ENCODE measurements at places on chromosomes 4 and X.

- no peak for DNase-seq
Observed at GRCh38 chrX:42809569-42809968, 31.6 kb upstream of the PPP1R2C start.

DNA sequence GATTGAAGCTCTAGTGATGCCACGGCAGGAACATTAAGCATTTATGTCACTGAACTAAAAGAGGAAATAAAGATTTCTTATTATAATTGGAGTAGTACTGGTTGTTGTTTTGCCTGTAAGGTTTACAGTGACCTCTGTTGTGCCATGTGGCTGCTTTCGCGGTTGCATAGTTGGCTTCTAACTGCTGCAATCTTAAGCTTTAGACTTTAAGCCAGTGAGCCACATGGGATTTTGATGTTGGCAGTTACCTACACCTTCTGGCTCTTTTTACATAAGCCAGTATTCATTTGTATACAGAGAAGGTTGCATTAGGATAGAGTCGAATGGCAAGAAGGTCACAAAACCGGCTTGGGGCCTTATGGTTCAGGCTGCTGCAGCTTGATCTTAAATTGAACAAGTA lies 1311.6 kb downstream of the RAPGEF2 start:
- no peak for DNase-seq

DNA sequence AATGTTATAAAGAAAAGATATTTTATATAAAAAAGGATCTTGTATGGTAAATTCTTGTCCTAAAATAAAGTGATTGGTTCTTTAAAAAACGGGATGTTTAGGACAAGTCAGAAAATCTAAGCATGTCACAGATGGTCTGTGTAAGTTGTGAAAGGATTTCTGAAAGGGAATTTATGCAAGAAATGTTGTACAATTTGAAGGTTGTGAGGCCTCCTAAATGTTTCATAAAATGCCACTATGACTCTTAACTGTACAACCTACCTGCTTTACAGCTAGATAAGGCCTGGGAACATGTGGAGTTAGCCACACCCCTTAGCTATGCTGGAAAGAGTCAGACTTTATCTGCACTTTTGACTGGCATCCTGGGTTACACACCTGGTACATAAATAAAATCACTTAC lies 951.5 kb upstream of the POU3F4 start:
- no peak for DNase-seq

DNA sequence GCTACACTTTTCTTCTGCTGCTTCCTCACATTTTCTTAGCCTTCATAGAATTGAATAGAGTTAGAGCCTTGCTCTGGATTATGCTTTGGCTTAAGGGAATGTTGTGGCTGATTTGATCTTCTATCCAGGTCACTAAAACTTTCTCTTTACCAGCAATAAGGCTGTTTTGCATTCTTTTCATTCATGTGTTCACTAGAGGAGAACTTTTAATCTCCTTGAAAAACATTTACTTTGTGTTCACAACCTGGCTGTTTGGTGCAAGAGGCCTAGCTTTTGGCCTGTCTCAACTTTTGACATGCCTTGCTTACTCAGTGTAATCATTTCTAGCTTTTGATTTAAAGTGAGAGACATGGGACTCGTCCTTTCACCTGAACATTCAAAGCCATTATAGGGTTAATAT lies 87.7 kb upstream of the RAB40AL start:
- no peak for DNase-seq

- DNase-seq, result peak; percentile 57
Observed at GRCh38 chr4:90357117-90357710, 230.0 kb downstream of the CCSER1 start.

GRCh38 chrX:42803320-42803719 lies 25.4 kb upstream of the PPP1R2C start:
- DNase-seq, result no peak

Measured in Kasumi-1 (cell line).